ENCODE measurements at places on chromosomes 2 and 18.

DNA sequence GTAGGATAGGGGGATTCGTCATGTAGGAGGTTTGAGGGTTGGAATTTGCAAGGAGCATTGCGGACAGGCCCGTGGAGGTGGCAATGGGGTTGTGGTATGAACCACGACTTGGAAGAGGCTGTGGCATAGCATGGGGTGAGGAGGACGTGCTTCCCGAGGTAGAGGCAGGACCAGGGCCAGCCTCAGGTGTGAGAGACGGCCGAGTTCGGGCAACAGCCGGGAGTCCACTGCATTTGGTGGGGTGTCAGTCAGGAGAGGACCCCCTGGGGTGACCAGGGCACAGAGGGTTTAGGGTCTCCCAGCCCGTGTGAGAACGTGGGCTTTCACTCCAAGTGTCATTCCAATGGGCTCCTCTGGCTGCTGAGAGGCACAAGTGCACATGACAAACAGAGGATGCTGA is 339.0 kb downstream of the EIPR1 start:
- no peak overlapping the region for H3K4me3 ChIP-seq
- no peaks in the 10 kb centered on the region for H3K36me3 ChIP-seq
- H3K27ac ChIP-seq: no peak overlapping the region
- H3K4me1 ChIP-seq: no peaks in the 10 kb centered on the region
- no peak for DNase-seq

- no peaks in the 10 kb centered on the region for H3K36me3 ChIP-seq
- H3K4me3 ChIP-seq: no peak overlapping the region
- peaks cover 35% of the 10 kb centered on the region for H3K4me1 ChIP-seq
Measured at GRCh38 chr2:134174711-134175110, 79.2 kb upstream of the MGAT5 start.

DNA sequence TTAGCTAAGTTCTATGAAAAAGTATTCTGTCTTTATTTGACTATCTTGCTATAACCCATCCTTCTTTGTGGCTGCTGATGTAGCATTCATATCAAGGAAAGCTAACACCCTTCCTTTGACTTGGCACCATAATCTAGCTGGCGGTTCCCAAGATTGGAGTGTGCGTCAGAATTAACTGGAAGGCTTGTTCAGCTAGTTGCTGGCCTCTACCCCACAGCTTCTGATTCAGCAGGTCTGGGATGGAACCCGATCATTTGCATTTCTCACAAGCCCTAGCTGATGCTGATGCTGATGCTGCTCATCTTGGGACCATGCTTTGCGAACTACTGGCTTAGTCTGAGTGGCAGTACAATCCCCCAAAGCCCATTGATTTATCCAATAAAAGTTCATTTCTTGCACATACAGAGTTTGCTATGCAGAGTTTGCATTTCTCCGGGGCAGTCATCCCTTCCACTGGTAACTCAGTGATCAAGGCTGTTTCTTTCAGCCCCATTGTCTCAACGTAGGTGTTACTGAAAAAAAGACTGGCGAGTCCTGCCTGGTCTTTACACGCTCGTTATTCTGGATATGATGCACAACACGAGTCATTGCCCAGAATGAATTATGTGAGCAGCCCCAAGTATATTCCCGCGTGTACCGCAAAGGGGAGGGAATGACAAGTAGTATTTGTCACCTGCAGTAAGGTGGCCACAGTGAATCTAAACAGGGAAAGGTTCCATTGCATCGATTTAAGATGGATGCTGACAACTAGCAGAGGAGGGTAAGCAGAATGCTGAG is 96.5 kb downstream of the ZNF532 start:
- H3K4me1 ChIP-seq: peaks cover 15% of the 10 kb centered on the region
- no peaks in the 10 kb centered on the region for H3K36me3 ChIP-seq
- no peak overlapping the region for H3K27ac ChIP-seq
- H3K4me3 ChIP-seq: no peak overlapping the region

DNA sequence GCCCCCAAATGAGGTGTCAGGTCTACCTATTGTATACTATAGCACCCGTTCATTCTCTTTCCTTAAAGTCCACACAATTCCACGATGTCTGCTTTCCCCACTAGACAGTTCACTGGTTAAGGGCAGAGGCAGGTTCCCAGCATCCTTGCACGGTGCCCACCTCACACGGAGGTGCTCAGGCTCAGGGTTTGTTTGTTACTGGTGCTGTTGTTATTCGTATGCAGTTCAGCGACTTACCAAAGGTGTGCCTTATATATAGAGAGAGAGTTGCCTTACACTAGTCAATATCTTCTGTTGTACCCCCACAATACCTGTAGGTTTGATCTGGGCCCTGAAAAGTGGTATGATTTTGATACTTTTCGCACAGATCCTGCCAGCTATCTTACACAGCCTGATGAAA is 30.6 kb downstream of the SLC3A1 start:
- no peaks in the 10 kb centered on the region for H3K27me3 ChIP-seq
- H3K36me3 ChIP-seq: peaks cover 7% of the 10 kb centered on the region
- no peak overlapping the region for H3K27ac ChIP-seq

- no peaks in the 10 kb centered on the region for H3K27me3 ChIP-seq
- H3K4me3 ChIP-seq: no peak overlapping the region
- no peak for DNase-seq
- peak overlapping the region; percentile 46 for H3K27ac ChIP-seq
- peaks cover 53% of the 10 kb centered on the region for H3K4me1 ChIP-seq
Measured at GRCh38 chr2:202754936-202755335, 116.6 kb downstream of the ICA1L start.

DNA sequence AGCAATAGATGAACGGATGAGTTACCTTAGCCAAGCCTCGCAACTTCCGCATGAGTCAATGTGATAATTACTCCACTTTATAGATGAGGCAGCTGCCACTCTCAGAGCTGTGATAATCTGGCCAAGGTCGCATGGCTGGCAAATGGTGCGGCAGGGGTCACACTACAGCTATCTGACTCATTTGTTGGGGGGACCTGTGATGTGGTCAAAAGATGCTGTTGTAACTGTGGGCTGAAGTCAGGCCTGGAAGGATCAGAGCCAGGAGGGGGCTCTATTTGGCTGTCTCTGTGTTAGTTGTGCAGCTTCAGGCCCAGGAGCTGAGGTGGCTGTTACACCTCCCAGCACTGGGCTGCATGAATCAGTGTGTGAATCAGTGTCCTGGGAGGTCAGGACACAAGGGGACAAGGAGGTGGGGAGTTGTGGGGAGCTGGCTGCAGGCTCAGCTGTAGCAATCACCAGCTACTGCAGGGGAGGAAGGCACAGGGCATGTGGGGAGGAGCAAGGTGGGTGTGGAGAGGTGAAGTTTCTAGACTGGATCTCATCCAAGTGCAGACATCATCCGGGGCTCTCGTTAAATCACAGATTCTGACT is 33.1 kb downstream of the NGEF start:
- DNase-seq: no peak
- no peaks in the 10 kb centered on the region for H3K36me3 ChIP-seq
- no peak overlapping the region for H3K27ac ChIP-seq
- H3K4me1 ChIP-seq: no peaks in the 10 kb centered on the region
- H3K27me3 ChIP-seq: peaks cover 42% of the 10 kb centered on the region
- H3K4me3 ChIP-seq: no peak overlapping the region

DNA sequence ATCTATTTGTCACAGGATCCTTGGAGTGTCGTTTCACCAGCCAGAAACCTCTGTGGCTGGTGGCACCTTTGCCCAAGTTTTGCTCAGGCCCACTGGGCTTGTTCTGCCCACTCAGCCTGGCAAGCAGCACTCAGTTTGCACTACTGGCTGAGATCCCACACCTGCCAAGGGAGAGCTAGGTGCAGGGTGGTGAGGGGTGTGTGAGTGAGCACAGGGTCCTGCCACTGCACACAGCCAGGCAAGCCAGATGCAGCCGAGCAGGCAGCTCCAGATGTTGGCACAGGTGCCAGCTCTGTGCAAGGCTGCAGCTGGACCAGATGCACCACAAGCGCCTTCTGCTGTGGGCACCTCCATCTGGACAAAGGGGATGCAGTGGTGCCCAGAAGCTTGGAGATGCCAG is 281.7 kb upstream of the UBE2E3 start:
- H3K27ac ChIP-seq: no peak overlapping the region
- H3K4me3 ChIP-seq: no peak overlapping the region
- no peak for DNase-seq

DNA sequence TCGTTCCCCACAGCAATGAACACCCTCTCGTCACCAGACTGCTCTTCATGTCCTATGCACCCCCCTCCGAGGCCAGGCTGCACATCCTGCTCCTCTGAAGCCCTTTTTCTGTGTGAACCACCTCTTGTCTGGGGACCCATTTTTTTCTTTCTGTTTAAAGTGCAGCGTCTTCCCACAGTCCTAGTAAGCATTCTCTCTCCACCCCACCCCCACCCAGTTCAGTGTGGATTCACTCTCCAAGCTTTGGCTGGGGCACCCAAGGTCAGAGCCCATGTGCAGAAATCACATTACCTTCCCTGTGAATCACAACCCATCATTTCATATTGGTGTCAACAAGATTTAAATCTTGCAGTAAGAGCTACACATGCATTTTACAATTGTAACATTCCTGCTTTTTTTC is 26.4 kb upstream of the PKDCC start:
- no peaks in the 10 kb centered on the region for H3K36me3 ChIP-seq
- H3K27ac ChIP-seq: no peak overlapping the region
- H3K4me3 ChIP-seq: no peak overlapping the region
